ENCODE measurements at places on chromosomes 7 and 10.

DNA sequence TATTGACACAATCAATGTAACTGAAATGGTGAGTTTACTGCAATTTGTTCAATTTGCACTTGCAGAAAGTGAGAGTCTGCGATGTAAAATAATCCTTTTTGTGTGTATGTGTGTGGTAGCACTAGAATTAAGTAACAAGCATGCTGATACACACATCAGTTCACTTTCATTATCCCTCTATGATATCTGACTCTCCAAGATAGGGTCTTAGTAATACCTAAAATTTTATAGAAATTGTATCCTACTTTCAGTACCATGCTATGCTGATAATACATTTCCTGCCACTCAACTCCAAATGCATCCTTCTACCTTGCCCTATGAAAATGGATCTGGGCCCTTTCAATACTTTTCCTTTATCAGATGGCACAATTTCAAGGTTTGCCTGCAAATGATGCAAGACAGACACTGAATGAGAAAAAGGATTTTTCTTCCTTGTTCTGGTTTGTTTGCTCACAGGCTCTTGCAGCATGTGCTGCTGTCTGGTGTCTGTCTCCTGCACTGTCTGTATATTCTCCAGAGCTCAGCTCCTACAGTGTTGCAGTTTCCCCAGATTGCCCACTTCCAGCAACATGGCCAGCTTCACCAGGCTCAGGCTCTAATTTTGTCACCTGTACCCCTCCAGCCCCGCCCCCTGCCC, 297.9 kb upstream of the HGF start:
- no peak for DNase-seq

DNA sequence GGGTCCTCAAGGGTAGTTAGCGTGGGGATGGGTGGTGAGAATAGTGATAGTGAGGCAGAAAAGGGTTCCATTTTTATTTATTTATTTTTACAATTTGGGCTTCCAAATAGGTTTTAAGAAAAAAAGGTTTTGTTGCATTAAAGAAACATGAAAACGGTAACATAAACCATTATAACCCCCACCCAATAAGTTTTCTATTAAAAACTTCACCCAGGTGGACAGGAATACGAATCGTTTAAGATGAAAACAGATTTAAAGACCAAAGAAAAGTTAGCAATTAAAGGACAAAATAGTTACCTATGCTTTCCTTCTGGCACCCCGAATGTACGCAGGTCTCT, 78.7 kb downstream of the ZFAND4 start:
- DNase-seq, result no peak

DNA sequence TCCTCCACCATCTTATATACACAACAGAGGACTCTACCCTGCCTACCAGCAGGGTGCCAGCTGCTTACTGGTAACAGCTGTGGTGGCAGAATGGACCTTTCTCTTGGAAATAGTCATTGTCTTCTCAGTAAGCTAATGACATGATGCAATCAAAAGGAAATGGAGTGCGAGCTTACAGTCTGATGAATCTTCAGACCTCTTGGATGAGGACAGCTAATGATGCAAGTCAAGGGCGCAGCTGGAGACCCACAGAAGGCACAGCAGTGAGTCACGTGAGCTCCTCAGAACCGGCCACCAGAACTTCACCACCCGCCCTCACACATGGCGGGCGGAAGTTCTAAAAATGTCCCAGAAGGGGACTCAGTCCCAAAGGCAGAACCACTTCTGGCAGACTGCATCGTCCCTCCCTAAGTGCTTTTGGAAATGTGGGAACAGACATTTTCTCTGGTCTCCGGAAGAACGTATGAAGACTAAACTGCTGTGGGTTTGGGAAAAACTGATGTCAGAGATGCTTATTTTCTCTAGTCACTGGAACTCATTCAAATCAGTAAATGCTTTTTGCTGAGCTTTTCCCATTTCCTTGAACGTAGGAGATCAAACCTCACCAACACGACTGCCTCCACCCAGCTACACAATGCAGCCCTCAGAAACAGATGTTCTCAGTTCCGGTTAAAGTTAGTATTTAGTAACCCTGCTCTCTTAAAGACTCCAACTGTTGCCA, 96.4 kb downstream of the FAS start:
- peak; percentile 95 for DNase-seq

DNA sequence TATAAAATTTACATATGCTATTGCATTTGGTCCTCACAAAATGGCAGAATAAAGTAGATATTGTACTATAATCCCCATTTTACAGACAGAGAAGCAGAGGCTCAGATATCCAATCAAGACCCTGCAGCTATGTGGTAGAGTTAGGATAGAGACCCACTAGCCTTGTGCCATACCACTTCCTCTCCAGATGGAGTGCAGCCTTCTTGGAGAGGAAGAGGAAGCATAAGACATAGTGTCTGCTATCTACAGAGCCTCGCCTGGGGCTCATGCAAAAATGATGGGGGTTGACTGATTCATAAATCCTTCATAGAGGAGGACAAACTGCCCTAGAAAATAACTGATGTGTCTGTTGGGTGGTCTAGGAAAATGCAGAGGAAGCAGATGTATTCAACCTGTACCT, 447.3 kb downstream of the KCNMA1 start:
- DNase-seq, result no peak

- no peak for DNase-seq
Observed at GRCh38 chr7:47302560-47302959, 279.4 kb downstream of the TNS3 start.

DNA sequence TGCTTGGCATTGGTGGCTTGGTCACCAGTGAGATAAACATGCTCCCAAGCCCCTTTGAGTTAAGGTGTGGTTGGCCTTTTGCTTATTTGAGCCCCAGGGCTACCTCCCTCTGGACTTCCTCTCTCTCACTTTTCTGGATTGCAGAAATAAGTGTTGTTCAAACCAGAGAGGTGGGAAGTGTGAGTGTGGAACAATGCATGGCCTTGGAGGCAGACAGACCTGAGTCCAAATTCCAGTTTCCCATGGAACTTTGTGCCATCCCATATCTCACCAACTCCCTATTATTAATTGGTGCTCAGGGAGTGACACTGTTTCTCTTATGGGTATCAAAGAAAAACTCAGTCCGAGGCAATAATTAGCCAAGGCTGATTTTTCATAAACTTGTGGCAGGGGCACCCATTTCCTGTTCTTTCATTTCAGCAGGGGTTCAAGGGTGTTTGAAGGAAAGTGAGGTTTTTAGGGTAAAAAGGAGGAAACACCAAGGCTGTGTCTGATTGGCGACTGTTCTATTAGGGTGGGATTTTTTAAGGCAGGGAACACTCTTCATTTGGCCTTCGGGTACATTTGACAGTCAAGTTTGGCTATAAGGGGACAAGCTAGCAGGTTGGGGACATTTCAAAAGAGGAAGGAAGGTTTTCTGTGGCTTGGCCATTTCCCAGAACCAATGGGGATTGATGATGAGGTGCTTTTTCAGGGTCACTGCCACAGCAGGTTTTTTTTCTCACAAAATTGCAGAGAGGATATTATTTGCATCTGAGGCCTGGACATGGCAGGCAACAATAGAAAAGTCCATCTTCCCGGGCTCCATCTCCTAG, 148.8 kb upstream of the NPY start:
- DNase-seq, result peak; percentile 12

GRCh38 chr7:137670222-137671064, 176.3 kb downstream of the DGKI start:
- DNase-seq, result no peak

- no peak for DNase-seq
Observed at GRCh38 chr7:152180587-152180986, 155.1 kb downstream of the GALNT11 start.

DNA sequence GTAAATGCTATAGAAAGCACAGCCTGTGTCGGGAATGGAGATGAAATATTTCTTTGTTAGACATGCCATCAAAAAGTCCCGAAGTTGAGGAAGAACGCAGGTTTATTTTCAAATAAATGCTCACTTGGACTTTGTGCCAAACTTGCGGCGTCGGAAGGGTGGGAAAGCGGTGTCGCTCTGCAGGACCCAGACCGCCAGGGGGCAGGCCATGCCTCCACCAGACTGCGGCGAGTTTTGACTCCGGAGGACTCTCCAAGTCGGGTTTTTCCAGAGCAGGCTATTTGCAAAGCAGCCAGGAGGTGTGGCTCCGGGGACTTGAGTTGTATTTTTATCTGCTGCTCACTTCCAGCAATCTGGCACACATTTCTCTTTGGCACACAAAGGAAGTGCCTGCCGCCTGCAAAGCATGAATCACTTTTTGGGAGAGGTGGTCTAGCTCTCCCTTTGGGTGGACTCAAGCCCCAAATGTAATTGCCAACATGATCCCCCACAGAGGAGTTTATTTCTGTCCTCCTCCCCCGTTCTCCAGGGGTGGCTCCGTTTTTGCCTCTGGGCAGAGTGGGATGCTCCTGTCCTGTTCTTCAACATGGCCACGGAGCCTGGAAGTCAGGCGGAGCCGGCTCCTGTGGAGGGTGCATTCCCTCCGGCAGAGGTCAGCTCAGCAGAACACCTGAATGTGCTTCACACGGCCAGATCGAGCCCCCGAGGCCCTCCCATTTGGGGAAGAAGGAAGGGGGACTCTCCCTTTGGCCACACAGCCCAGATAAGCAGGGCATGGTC, 82.3 kb upstream of the GPR26 start:
- DNase-seq, result peak; percentile 48

GRCh38 chr10:48697091-48697490, 12.4 kb downstream of the WDFY4 start:
- DNase-seq, result no peak

- DNase-seq, result no peak
Observed at GRCh38 chr10:119536508-119537025, 6.0 kb downstream of the RGS10 start.

- no peak for DNase-seq
Observed at GRCh38 chr10:52019656-52020055, 294.4 kb upstream of the DKK1 start.

GRCh38 chr7:128911423-128912031, 1.0 kb upstream of the KCP start:
- peak; percentile 88 for DNase-seq

DNA sequence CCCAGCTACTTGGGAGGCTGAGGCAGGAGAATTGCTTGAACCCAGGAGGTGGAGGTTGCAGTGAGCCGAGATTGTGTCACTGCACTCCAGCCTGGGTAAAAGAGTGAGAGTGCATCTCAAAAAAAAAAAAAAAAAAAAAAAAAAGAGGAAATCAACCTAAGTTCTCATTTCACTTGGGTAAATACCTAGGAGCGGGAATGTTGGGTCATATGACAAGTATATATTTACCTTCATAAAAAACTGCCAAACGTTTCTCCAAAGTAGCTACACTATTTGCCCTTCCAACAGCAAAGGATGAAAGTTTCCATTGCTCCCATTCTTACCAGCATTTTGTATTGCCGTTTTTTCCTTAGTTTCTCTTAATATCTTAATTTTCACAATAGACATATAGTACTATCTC, 9.8 kb downstream of the P4HA1 start:
- DNase-seq, result no peak

GRCh38 chr10:31322647-31323046, 3.6 kb downstream of the ZEB1 start:
- DNase-seq, result no peak

DNA sequence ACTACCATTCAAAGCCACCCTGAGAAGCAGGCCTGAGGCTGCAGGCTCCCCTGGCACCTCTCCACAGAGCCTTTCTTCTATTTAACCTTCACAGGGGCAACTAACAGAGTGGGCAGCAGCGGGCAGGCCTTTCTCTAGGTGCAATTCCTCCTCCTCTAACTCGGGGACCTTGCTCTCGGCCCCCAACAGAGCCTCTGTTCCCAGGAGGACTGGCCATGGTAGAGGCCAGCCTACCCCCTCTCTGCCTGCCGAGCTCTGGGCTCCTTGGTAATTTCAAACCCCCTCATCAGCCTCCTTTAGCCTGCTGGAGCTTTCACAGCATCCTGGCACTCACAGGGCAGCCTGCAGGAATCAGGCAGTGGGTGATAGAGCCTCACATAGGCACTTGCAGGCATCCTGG, 920.8 kb upstream of the ZNF722 start:
- no peak for DNase-seq

- DNase-seq, result no peak
Observed at GRCh38 chr10:65864036-65864435, 1061.8 kb upstream of the LRRTM3 start.

DNA sequence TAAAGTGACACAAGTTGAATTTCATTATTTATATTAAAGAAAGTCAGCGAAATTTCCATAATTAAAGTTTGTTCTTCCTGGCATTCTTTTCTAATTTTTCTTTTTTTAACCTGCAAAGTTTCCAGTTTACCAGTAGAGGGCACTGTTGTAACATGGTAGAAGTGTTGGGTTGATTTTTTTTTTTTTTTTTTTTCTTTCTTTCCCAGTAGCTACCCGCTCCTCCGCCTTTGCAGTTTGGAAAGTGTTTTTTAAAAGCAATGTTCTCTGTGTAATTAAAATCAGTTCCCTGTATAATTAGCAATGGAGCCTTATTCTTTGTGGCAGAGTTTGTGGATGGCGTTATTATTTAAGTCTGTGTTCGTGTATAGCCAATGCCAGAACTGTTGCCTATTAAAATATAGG, 53.7 kb downstream of the TAF3 start:
- DNase-seq, result peak; percentile 53

DNA sequence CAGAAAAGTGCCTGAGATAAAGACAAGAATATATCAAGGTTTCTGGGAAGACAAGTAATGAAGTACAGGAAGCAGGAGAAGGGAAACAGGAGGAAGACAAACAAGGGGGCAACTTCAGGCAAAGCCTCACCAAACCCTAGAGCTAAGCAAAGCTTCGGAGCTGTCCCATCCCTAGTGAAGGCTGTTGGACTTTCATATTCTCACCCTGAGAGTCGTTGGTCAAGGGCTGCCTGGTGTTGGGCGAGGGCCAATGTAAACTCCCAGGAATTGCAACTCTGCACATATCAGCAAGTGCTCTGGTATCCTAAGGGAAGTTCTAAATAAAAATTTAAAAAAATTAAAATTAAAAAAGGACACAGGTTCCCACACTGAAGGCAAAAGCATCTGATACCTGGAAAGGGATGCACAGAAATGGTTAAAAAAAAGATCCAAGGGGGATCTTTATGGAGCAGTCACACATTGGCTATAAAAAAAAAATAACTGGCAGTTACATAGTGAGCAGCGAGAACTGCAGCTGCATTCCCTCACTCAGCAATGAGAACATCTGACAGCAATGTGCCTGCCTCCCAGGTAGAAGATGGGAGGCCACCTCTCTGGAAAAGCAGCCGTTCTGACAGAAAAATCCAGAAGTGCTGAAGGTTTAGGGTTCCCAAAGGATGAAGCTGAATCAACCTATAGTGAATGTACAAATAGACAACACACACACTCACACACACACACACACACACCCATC, 304.7 kb downstream of the WDR11 start:
- DNase-seq, result no peak

- DNase-seq, result no peak
Observed at GRCh38 chr7:139924461-139924860, 95.4 kb downstream of the TBXAS1 start.

- DNase-seq, result no peak
Observed at GRCh38 chr7:94897541-94897940, 9.9 kb upstream of the PPP1R9A start.

- no peak for DNase-seq
Observed at GRCh38 chr7:87003872-87004798, 55.3 kb downstream of the ELAPOR2 start.

Measured in KBM-7 (cell line).